ENCODE measurements at places on chromosomes 3 and 15.
A peak's percentile ranks its signal among the peaks of the same experiment; 100 is the strongest.

DNA sequence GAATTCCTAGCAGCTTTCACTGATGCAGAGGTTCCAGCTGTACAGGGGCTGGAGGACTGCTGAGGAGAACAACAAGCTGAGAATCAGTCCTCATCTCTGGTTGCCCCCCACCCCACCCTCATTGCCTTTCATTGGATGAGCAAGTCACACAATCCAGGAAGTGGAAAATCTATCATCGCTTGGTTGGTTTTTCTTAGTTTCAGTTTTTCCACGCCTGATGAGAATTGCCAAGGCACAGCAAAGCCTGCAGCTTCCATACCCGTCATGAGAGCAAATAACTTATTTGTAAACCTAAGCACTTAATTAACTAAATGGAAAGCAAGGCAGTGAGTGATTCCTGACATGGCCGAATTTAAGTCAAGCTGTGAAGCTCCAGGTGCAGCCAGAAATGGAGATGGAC, 21.4 kb upstream of the LIPC start:
- DNase-seq, result peak; percentile 64

DNA sequence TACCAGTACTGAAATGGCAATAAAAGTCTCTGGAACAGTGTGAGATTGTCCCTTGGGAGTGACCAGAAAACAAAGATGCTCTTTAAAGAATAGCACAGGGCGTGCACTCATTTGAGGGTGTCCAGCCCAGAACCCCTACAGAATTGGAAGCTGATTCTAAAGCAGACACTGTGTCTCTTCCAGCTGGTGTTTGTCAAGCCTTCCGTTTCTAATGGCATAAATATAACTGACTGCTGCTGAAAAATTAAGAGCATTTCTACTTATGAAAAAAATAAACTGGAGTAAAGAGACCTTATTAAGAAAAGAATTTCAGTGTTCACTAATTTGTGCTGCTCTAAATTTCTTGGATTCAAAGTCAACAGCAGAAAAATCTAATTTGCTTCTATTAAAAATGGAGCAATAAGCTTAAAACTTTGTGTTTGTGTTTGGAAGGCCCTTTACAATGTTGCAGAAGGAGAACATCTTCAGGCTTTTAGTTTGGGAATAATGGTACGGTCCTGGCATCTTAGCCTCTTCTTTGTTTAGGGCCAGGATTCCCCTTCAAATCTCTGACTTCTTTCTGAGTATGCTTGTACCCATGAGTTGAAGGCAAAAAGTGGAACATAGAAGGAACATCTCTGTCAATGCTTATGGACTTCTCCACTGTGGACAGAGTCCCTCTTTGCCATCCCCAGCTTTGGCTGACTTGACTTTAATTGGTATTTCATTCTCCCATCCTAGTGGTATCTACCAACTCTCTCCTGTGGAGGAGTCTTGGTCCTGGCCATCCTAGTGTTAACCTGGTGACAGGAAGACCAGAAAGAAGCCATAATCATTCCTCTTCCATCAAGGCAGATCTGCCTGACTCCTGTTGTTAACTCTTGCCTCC, 65.9 kb downstream of the THSD4 start:
- DNase-seq, result no peak

DNA sequence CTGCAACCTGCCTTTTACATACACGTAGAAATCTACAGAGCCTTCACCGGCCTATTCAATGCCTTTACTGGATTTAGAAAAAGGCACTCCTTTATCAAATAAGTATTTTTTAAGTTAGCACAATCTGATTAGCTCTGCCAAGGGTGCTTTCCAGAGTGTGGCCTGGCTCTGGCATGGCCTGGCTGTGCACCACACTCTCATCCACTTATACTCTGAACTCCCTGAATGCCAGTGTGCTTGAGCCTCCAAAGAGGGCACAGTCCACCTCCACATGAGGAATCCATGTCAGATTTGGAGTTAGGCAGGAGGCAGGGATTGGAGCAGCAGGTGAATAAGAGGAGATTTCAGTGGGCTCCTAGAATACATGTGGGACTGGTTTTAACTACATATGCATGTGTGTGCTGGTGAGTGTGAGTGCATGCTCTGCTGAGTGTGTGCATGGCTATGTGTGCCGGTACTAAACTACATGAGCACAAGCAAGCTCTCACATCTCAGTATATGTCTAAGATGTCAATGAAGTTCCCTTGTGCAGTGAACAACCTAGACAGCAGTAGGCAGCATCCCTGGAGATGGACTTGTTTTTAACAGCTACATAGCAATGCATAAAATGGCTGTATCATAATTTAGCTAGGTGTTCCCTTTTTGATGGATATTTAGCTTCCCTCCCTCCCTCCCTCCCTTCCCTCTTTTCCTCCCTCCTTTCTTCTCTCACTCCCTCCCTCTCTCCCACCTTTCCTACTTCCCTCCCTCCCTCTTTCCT, 17.8 kb upstream of the ZFAND6 start:
- no peak for DNase-seq

GRCh38 chr3:42501681-42502428, 588 bp upstream of the VIPR1 start:
- DNase-seq, result no peak

GRCh38 chr3:184351511-184352148, 9.8 kb downstream of the CLCN2 start:
- DNase-seq, result no peak

GRCh38 chr3:13770170-13771169, 109.4 kb downstream of the WNT7A start:
- DNase-seq, result no peak

- DNase-seq, result no peak
Measured at GRCh38 chr3:55989366-55989765, 478.9 kb downstream of the ERC2 start.

GRCh38 chr15:39999538-40000200, 39.3 kb downstream of the SRP14 start:
- no peak for DNase-seq

GRCh38 chr3:150036780-150037179, 66.1 kb upstream of the PFN2 start:
- DNase-seq, result no peak

GRCh38 chr15:62301993-62302675, 137.0 kb upstream of the C2CD4B start:
- DNase-seq, result peak; percentile 59

DNA sequence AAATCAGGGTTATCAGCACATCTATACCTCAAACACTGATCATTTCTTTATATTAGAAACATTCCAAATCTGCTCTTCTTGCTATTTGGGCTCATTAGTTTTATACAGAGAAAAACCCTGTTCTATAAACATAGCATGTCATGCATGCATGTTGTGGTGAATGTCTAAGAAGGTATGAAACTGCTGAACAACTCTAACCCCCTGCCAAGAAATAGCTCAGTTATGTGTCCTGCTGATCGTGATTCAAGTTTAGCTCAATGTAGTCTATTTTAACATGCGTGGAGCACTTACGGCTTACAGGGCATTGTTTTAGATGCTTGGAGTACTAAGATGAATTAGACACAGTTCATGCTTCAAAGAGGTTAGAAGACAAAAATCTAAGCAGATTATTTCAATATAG, 35.8 kb downstream of the MYH15 start:
- DNase-seq, result peak; percentile 80

DNA sequence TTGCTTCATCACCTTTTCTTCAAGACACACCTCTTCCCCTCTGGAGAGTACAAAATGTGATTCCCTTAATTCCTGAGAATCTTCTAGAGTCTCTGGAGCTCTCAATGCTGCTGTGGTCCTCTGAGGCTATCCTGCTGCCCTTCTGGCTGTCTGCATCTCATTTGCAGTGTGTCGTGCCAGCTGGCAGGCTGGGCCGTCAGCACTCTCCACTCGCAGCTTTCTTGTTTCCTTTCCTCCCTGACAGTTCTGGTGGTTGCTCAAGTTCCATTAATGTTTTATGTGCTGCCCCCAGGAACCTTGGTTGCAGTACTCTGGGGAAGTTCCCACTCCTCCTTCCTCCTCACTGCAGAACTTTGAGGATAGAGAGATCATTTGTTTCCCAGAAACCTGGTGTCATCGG, 210.8 kb upstream of the ROPN1 start:
- peak; percentile 42 for DNase-seq

GRCh38 chr15:67829647-67830504, 4.6 kb downstream of the SKOR1 start:
- no peak for DNase-seq

GRCh38 chr15:39354189-39354588, 226.7 kb upstream of the THBS1 start:
- no peak for DNase-seq

DNA sequence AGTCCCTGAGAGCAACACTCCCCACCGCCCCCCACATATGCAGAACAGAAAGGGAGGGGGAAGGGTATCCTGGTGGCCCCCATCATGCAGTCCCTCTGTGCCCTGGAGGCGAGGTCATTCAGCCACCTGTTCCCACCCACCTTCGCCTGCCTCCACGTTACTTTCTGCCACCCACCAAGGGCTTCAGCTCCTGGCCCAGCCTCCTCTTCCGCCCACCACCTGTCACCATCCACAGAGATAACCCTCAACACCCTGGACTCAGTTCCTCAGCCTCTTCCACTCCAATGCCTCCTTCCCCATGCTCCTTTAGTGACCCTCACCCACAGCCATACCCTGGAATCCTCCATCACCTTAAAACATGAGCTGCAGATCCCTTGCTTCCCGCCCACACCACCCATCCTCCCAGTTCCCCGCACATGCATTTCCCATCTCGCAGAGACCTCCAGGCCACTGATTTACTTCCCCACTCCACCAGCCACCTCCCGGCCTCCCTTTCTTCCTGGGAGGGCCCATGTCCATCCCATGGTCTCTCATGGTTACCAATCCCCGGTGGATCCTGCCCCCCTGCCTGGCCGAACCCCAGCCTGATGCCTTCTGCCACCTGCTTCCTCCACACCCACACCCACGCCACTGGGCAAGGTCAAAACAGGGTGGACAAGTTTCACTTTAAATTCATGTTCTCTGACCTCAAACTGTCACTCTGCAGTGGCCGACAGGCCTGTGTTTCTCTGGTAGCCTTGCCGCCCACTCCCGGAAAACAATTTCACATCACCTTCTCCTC, 18.2 kb downstream of the HOMER2 start:
- no peak for DNase-seq

GRCh38 chr15:73052653-73053397, 562 bp downstream of the NEO1 start:
- DNase-seq, result peak; percentile 34

DNA sequence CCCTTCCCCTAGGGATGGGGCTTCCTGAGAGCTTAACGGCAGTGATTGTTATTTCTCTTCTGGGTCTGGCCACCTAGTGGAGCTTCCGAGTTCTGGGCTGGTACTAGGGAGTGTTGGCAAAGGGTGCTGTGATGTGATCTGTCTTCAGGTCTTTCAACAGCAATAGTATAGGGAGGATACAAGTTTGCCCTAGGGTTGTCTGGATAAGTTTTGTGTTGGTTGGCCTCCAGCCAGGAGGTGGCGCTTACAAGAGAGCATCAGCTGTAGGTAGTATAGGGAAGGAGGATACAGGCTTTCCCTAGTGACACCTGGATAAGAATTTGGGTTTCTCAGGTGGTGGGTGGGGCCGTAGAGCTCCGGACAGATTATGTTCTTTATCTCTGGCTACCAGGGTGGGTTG, 19.2 kb upstream of the CPOX start:
- DNase-seq, result no peak

DNA sequence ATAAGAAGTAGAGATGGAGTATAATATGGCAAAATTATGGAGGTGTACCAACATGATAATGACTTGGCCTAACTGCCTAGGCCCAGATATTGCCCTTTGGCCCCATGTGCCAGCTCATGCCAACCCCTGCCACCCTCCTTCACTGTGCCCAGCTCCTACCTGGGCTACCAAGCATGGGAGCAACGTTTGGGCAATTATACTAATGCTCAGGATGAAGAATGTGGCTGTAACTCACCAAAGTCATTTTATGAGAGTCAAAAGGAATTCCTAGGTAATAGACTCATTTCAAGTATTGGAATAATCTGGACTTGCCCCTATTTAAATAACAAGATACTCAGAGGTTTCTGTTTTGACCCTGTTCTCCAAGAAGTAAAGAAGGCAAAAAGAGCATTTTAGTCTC, 240.2 kb upstream of the IL12A start:
- DNase-seq, result no peak

- no peak for DNase-seq
Measured at GRCh38 chr15:63861946-63862517, 28.3 kb upstream of the HERC1 start.

GRCh38 chr3:54670201-54671000, 257.5 kb downstream of the LRTM1 start:
- no peak for DNase-seq

DNA sequence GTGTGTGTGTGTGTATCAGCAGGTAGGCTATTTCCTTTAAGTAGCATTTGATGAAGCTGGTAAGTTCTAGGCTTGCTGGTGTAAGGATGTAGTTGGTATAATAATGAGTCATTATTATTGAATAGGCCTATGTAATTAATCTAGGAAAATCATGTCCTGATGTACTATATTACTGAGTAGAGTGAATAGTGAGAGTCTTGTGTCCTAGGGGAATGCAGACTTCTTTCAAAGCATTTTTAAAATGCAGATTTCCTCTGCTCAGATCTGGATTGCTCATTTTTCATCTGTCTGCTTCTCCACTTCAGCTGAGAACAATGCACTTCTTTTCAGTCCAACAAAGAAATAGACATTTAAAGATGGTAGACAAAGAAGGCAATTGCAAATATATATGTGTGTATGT, 434.2 kb upstream of the ONECUT1 start:
- DNase-seq, result no peak

- DNase-seq, result peak; percentile 34
Measured at GRCh38 chr3:14231998-14232501, 53.4 kb downstream of the LSM3 start.

GRCh38 chr3:72009851-72010443, 225.0 kb upstream of the PROK2 start:
- DNase-seq, result peak; percentile 23

DNA sequence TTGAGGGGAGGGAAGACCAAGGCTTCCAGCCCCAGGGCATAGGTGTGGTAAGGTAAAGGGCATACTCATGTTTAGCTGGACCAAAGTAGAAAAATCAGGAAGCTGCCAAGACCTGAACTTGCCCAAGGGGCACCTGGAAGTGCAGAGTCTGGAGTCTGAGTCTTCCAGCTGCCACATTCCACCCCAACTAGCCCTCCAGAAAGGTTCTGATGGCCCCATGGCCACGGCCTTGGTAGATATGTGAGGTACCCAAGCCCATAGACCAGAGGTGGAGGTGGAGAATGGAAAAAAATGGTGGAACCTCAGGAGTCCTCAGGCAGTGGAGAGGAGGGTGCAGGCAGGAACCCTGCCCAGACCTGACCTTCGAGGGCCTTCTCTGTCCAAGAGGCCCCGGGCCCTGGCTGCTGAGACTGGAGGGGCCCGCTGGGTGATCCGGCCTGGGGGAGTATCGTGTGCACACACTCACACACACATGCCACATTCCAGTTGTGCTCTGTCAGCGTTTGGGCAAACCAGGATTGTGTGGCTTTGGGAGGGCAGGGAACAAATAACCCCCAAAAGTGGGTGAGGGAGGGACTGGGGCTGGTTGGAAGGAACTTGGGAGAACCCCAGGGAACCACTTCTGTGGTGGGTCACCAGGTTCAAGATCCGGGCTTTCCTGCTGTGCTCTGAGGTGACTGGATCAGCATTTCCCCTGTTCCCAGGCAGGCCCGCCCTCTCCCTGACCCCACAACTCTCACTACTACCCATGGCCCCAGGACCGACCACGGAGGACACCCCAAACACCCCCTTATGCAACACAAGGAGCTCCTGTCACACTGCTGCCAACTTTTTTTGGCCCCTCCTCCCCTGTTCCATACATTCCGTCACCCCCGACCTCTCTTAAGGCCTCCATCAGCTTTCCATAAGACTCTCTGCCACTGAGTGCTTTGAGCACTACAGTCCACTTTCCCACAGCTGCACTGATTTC, 11.6 kb downstream of the MYL3 start:
- no peak for DNase-seq

Measured in fibroblast of skin of abdomen (primary cell).